ENCODE measurements at places on chromosomes 5 and 9. TPM values are rescaled to one million over a fixed set of nuclear protein-coding genes. Genes with fewer than 3 reads are reported as not detected.

ANKRA2 gene
- 25.5 TPM for total RNA-seq

PGM5 gene
- total RNA-seq = 4.3 TPM

MACIR gene
- 7.6 TPM for total RNA-seq

PTRH1 gene
- total RNA-seq = 16.3 TPM

GPR150 gene
- total RNA-seq = 0.19 TPM

CLTA gene
- total RNA-seq = 199 TPM

LAMC3 gene
- 0.61 TPM for total RNA-seq

LHX3 gene
- 0.09 TPM for total RNA-seq

SV2C gene
- 0.05 TPM for total RNA-seq

HACD4 gene
- 6.2 TPM for total RNA-seq

EPB41L4A gene
- 4.8 TPM for total RNA-seq

EFNA5 gene
- total RNA-seq = 1.7 TPM

C6 gene
- total RNA-seq = 0.28 TPM

LIX1 gene
- total RNA-seq = 0.09 TPM

SPATA31C1 gene
- not detected for total RNA-seq

HMGCS1 gene
- total RNA-seq = 20.1 TPM

RASGRF2 gene
- total RNA-seq = 0.76 TPM

CSF1R gene
- 7.6 TPM for total RNA-seq

C5orf52 gene
- not detected for total RNA-seq

ENTR1 gene
- 26.7 TPM for total RNA-seq

MARVELD2 gene
- 3.5 TPM for total RNA-seq

ANKRD34B gene
- total RNA-seq = 0.05 TPM

CYLC2 gene
- total RNA-seq = not detected

CTNND2 gene
- 0.42 TPM for total RNA-seq

IL4 gene
- total RNA-seq = 4.5 TPM

PGGT1B gene
- 26.8 TPM for total RNA-seq

FYB1 gene
- 71.8 TPM for total RNA-seq

PCDHA6 gene
- total RNA-seq = 0.05 TPM

BTNL9 gene
- total RNA-seq = 6.3 TPM

MROH2B gene
- 0.05 TPM for total RNA-seq

EIF4E1B gene
- 0.05 TPM for total RNA-seq

PCDHGA6 gene
- total RNA-seq = 0.47 TPM

KLHL3 gene
- total RNA-seq = 5.8 TPM

OGN gene
- 10.1 TPM for total RNA-seq

IRX1 gene
- total RNA-seq = 0.94 TPM

FOXD4L4 gene
- total RNA-seq = 0.09 TPM

GALNT10 gene
- total RNA-seq = 8.7 TPM

INSL4 gene
- total RNA-seq = 0.05 TPM

TRIM14 gene
- total RNA-seq = 12.7 TPM

LVRN gene
- total RNA-seq = 0.14 TPM

MYMK gene
- 0.47 TPM for total RNA-seq

GSN gene
- 138 TPM for total RNA-seq

SHOC1 gene
- total RNA-seq = under 0.01 TPM

AGXT2 gene
- not detected for total RNA-seq

CDH18 gene
- 0.24 TPM for total RNA-seq
